ENCODE measurements at places on chromosomes 4 and X.
A peak's percentile ranks its signal among the peaks of the same experiment; 100 is the strongest.

DNA sequence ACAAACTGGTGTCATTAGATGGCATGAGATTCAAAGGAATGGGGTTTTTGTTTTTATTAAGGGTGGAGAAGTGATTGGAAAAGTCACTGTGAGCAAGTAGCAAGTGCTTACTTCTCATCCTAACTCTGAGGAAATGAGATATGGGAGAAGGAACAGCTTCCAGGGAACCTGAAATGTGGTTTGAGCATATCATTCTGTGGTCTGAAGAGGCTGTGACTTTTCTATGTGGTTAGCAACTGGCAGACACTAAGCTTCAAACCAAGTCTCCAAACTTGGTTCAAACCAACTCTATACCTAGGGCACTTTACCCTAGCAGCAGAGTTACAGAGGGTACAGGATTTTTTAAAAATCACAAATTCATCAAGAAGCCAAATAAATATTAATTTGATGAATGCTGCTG, 58.2 kb downstream of the DCLK2 start:
- DNase-seq: no peak

GRCh38 chr4:108619372-108620100, 840 bp upstream of the RPL34 start:
- no peak for DNase-seq

DNA sequence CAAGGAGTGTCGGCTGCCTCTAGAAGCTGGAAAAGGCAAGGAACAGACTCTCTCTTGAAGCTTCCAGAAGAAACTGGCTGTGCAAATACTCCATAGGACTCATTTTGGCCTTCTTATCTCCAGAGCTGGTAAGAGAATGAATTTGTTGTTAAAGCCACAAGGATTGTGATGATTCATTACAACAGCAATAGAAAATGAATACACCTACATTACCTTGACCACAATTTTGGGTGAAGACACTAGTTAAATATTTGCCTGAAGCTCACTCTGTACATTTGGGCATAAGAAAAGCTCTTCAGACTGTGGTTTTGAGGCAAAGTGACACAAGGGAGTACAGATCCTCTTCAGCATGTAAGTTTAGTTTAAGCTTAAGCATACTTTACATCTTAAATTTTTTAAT, 134.5 kb upstream of the TLL1 start:
- no peak for DNase-seq

DNA sequence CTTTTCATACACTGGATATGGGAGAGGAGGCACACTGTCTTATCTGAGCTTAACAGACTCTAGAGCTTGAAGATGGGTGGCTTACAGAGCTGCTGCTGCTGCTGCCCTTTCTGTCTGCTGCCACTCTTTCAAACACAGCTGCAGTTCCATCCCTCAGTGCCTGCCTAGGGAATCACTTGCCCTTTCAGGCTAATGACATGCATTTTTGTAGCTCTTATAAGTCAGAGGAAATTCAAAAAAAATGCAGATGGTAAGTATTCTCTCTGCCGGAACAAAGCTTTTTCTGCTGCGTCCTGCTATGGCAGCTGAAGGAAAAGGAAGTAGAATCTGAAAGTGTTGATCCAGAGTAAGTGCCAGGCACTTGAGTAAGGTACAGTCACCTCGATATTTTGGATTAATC, 460.4 kb upstream of the DIAPH2 start:
- no peak for DNase-seq

DNA sequence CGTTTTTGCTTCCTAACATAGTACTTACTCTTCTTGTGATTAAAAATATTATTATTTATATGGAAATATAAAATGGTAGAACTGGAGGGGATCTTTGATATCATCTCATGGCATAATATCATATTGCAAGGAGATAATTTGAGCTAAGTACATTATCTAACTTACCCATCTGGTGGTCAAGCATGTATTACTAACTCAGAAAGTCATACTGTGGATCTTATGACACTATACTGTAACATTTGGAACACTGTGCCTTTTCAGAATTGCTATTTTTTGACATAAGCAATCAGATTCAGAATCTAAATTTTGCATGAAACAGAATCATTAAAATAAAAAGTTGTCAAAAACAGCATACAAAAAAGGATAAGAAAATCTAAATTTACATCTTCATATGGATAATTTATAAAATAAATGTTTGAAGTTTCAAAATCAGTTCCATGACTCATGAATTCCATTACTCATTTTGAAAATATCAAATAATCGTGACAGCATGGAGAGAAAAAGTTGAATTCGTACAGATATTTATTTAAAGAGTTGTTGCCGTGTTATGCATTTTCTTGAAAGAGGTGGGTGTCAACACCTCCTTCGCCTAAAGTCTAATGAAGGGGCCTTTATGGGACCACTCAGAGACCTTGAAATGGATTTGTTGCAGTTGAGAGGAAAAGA, 928.1 kb downstream of the PDHA2 start:
- no peak for DNase-seq

- DNase-seq: no peak
Observed at GRCh38 chr4:164894702-164895101, 17.7 kb downstream of the APELA start.

GRCh38 chr4:129337228-129337620, 241.3 kb downstream of the C4orf33 start:
- DNase-seq: no peak

- DNase-seq: no peak
Observed at GRCh38 chr4:22471999-22472461, 43.8 kb downstream of the ADGRA3 start.

- DNase-seq: no peak
Observed at GRCh38 chrX:40570346-40571093, 10.2 kb upstream of the ATP6AP2 start.

- no peak for DNase-seq
Observed at GRCh38 chr4:83646538-83647239, 110.8 kb downstream of the GPAT3 start.

- no peak for DNase-seq
Observed at GRCh38 chr4:91345632-91346031, 958.1 kb upstream of the GRID2 start.

DNA sequence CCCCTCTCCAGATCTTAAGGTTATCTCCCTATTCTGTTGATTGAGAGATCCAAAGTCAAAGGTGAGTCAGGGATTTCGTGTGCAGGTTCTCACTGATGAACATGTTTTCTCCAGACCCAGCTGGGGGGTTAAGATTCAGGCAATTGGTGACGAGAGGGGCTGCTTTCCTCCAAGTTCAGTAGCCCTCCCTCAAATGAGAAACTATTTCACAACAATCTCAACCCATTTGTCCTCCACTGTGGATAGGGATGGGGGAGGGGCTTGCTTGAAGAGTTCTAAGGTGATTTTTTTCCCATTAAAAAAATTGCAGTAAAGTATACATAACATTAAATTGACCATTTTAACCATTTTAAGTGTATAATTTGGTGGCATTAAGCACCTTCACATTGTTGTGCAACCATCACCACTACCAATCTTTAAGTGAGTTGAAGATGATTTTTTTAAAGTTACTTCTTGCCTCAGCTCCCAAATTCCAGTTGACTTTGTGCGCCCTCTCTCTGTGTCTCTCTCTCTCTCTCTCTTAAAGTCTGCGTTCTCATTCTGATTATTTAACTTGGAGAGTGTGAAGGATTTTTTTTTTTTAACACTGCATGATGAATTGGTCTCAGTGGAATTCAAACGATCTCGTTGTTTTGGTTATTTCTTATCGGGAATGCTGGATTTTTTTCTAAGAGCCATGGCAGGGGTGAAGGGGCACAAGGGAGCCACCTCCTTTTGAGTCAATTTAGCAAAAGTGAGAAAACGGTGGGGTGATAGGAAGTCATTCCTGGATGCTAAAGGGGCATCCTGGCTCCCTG, 175.9 kb downstream of the SHROOM3 start:
- no peak for DNase-seq

DNA sequence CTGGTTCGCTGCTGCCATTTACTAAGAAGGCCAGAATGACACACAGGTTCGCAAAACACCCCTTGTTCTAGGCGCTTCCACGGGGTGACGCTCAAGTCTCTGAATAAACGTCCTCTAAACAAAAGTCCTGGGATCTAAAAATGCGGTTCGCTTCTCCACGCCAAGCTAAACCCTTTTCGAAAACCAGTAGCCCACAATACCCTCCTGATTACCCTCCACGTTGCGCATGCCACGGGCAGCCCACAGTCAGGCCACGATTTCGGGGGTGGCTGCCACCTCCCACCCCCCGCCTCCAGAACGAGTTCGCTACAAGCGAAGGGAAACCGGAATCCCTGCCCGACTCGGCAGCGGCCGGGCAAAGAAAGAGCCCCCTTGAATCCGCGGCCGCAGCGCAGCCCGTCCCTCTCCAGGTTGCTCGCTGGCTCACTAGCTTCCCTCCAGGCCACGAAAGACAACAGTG, 423 bp downstream of the RPL39 start:
- no peak for DNase-seq

DNA sequence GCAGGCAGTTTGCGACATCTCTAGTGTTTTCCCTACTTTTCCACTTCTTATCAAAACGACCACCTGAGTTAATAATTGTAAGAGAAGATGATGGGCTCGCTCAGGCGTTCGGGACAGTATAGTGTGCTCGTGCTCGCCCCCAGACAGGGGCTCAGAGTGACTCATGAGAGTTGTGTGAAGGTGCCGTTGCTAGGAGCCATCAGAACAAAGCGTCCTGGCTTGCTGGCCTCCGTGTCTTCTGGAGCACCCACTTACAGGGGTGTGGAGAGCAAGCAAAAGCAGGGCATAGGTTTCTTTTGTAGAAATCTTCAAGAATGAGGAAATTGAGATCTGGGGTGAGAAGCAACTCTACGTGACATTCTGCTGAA, 73.0 kb upstream of the ADGRG2 start:
- DNase-seq: no peak

DNA sequence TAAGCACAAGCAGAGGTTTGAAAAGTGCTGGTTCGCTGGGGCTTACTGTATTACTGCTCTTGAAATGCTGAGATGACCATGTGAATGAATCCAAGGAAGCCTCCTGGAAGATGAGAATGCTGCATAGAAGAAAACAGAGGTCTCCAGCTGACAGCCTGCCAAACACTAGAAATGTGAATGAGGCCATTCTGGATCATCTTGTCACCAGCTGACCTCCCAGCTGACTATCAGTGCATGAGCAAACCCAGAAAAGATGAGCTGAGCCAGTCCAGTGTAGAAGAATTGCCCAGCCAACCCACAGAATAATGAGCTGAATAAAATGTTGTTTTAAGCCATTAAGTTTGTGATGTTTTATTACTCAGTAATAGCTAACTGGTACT, 49.1 kb upstream of the DYNLT3 start:
- DNase-seq: no peak

DNA sequence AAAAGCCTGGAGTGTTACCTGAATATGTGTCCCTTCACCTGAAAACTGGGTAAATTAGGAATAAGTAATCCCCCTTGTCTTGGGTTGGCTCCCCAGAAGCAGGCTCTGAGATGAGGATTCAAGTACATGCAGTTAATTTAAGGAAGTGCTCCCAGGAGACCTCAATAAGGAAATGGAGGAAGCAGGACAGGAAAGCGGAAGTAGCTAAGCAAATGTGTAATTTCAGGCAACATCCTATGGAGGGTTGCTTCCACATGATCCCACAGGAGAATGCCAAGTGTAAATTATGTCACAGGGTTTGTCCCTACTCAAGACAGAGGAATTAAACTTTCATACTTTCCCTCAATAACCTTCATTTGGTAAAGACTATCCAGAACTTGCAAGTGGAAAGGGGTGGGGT, 48.1 kb upstream of the ARHGEF6 start:
- no peak for DNase-seq

GRCh38 chrX:75784680-75785491, at the start of gene MAGEE2:
Gene MAGEE2, minus strand, starts transcription at chrX:75785254. Its CDS starts 203 bp downstream, at chrX:75785051.
- DNase-seq: peak; percentile 2

- no peak for DNase-seq
Observed at GRCh38 chr4:182385897-182386296, 142.7 kb downstream of the TENM3 start.

DNA sequence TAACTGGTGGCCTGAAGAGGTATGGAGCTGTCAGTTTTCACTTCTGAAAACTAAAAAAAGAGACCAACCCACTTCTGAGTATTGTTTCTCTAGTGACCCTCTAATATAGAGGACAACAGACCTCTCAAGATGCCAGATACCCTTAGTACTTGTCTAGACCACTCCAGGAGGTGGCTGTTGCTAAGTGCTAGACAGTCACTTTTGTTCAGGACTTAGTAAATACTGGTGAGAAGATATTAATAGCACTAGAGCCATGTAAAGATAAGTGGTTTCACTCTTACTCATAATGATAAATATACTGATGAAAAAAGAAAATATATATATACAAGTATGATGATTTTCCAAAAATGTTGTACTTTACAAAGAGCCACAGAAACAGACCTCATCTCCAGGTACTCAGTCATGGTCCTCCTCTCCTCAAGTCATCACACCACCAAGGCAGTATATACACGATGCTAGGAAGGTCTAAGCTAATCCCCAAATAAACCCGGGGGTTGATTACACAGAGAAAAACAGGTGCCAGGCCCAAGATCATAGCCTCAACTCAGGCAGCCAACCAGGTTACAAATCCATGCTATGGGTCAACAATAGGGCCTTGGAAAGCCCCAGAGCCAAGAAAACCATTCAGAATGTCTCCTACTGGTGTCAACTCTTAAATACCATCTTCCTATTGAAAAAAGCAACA, 66.9 kb downstream of the ARHGEF9 start:
- no peak for DNase-seq

DNA sequence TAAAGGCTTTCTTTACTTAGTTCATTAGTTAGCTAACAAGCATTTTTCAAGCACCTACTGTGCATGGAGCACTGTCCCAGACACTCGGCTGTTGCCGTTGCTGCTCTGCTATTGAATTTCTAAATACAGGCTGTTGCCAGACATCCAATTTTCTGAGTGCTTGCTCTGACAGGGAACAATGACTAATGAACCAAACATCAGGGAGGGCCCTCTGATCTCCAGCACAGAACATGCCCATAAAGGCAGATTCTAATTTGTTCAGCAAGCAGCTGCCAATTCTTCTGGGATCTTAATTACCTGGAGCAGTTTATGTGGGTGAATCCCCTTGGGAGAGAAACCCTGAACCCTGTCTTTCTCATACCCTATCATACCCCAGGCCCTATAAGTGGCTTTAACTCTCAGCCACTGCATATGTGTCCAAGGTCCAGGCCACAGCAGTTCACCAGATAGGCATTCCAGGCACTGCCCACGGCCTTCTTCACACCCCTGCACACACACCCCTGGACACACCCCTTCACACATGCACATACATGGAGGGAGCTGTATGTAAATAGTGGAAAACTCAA, 27.9 kb downstream of the TSC22D3 start:
- DNase-seq: no peak

GRCh38 chrX:150544222-150544787, 24.1 kb upstream of the MTM1 start:
- DNase-seq: no peak

GRCh38 chrX:18725310-18725943, 18.0 kb downstream of the PPEF1 start:
- DNase-seq: no peak

DNA sequence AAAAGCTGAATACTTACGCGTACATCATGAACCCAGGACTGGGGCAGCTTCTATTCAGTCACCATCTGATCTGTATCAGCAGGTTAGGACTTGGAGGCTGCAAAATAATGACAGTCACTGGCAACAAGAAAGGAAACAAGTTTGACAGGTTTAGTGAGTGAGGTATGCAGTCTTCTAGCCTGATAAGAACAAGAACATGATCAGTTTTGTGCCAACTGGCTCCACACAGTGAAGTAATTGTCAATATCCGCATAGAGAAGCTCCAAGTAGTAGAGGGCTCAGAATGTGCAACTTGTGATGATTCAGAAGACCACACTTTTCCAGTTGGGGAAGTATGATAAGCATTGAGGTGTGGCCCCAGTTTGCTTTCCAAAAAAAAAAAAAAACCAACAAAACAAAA, at the start of gene TMPRSS11F:
TSS of gene TMPRSS11F (minus strand) at position 77 of the 400 bp plus-strand sequence. CDS start at position 28, 49 bp downstream.
- no peak for DNase-seq

GRCh38 chr4:118867311-118868067, 21.2 kb upstream of the SYNPO2 start:
- no peak for DNase-seq

- peak; percentile 42 for DNase-seq
Observed at GRCh38 chr4:8917868-8918783, 46.5 kb upstream of the HMX1 start.
